ENCODE measurements at places on chromosomes 13 and 19.

GRCh38 chr13:29573190-29573589 is 22.3 kb downstream of the SLC7A1 start:
- no peak for DNase-seq

DNA sequence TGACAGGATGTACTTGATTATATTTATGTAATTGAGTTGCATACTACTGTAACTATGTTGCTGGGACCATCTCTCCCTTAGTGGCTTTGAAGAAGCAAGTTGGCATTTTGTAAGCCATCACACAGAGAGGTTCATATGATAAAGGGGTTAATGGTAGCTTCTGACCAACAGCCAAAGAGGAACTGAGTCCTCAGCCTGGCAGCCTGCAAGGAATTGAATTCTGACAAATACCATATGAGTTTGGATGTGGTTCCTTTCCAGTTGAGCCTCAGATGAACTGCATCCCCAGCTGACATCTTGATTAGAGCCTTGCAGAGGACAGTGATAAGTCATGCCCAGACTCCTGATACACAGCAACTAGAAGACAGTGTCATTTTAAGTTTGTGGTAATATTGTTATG is 8.6 kb upstream of the MYCBP2 start:
- no peak for DNase-seq

DNA sequence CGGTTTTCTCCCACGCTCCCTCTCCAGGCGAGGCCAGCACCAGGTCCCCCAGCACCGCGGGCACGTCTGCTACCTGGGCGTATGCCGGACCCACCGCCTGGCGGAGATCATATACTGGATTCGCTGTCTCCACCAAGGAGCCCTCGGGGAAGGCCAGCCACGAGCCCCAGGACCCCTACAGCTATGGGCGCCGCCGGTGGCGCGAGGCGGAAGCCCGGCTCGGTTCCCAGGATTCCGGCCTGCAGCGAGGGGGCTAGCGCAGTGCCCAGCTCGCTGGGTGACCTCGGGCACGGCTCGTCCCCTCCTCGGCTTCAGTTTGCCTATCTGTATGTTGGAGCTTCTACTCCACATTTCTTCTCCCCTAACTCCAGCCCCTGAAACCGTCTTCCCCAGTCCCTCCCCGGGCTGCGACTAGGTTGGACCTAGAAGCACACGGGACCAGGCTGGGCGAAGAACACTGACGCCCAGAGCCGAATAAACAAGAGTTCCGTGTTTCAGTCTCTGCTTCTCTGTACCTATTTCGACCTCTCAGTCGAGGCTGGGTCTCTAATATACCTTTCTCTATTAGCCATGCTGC is 749 bp upstream of the CPT1C start:
- DNase-seq: no peak

DNA sequence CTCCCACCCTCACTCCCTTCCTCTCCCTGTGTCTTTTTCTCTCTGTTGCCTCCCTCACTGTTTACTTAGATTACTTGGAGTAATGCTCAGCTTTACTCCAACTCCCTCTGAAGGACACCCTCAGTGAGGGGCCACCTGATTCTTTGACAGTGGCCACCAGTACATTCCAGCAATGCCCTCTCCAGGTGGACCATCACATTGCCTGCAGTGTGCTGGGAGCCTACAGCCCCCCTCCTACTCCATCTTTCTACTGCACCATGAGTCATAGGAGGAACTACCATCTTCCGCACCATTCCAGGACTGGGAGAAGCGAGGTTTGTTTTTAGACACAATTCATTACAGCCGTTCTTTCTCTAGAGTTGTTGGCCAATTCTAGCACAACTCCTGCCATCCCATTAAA is 96.6 kb upstream of the POSTN start:
- no peak for DNase-seq

- no peak for DNase-seq
Measured at GRCh38 chr13:21730186-21730880, 59.5 kb downstream of the FGF9 start.

DNA sequence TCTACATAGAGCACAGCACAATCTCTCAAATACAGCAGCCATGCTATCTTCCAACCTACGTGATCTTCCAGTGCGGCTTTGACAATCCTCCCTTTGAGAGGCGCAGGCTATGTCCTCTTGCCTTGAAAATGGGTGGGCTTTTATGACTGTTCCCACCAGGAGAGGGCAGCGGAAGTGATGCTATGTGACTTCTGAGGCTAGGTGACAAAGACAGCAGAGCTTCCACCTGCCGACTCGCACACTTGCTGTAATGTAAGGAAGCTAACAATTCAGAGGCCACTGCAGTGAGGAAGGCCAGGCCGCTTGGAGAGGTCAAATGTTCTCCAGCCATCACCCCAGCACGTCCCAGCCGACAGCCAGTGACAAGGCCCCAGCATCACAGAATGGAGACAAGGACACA is 65.8 kb downstream of the MRPL57 start:
- no peak for DNase-seq

DNA sequence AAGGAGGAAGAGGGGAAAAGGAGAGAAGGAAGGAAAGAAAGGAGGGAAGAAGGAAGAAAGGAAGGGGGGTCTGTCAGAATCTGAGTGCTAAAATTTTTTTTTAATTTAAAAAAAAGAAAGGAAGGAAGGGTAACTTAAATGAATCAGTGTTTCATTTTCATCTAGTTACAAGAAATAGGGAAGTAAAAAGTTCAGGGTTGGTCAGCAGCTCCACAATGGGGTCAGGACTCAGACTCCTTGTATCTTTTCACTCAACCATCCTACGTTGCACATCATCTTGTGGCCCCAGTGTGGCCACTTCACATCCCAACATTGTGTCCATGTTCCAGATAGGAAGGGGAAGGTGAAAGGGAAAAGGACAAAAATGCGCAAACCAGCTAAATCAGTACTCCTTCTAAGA is 14.3 kb upstream of the FNDC3A start:
- no peak for DNase-seq
